ENCODE measurements at places on chromosomes 1 and 21. TPM values are rescaled to one million over a fixed set of nuclear protein-coding genes. Genes with fewer than 3 reads are reported as not detected.

WNT9A gene
- 3.5 TPM for total RNA-seq

AIM2 gene
- total RNA-seq = 1.5 TPM

S100A8 gene
- total RNA-seq = not detected

TMEM125 gene
- total RNA-seq = 87.7 TPM

ATP6V1G3 gene
- not detected for total RNA-seq

RPE65 gene
- total RNA-seq = not detected

OR6K3 gene
- not detected for total RNA-seq

OR6N1 gene
- total RNA-seq = not detected

VSIG8 gene
- not detected for total RNA-seq

FAM151A gene
- 323 TPM for total RNA-seq

TMEM53 gene
- 23.1 TPM for total RNA-seq

TMPRSS15 gene
- total RNA-seq = not detected

BMP8B gene
- total RNA-seq = 13.4 TPM

CR1L gene
- not detected for total RNA-seq

CFHR5 gene
- total RNA-seq = not detected

B3GALT6 gene
- 11.6 TPM for total RNA-seq

MXRA8 gene
- 36.9 TPM for total RNA-seq

MYBPH gene
- not detected for total RNA-seq

SLAMF9 gene
- not detected for total RNA-seq

C1orf56 gene
- not detected for total RNA-seq

LENEP gene
- total RNA-seq = not detected

SLAMF8 gene
- total RNA-seq = 18.2 TPM

PGLYRP3 gene
- not detected for total RNA-seq

TAS1R3 gene
- 3.2 TPM for total RNA-seq

AKR1A1 gene
- total RNA-seq = 305 TPM

SLAMF1 gene
- total RNA-seq = not detected

GSTM5 gene
- total RNA-seq = 5.0 TPM

PARK7 gene
- total RNA-seq = 64.9 TPM

DLGAP3 gene
- total RNA-seq = 0.83 TPM

ARMH1 gene
- total RNA-seq = 3.7 TPM
